ENCODE measurements at places on chromosomes 1 and 21.

GRCh38 chr1:111952125-111952657 lies 37.3 kb downstream of the KCND3 start:
- DNase-seq = no peak

DNA sequence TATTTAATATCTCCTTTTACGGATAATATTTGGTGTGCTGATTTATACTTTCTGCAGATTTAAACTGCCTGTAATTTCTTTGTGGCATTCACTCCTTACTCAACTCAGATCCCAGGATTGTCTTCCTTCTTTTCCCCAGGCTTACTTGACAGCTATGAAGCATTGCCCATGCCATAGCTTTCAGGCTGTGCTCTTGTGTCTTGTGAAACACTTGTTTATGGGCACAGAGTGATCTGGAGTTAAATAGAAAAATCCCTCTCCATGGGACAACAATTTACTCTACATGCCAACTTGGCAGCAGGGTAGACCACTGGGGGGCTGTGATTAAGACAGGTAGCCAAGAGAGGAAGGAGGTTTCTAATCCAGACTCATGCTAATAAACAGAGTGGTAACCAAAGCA lies 57.4 kb downstream of the PPP1R12B start:
- DNase-seq = no peak

GRCh38 chr1:18412882-18413353 lies 67.8 kb upstream of the KLHDC7A start:
- DNase-seq = no peak

GRCh38 chr1:201845331-201846083 lies 16.6 kb downstream of the IPO9 start:
- DNase-seq = no peak

DNA sequence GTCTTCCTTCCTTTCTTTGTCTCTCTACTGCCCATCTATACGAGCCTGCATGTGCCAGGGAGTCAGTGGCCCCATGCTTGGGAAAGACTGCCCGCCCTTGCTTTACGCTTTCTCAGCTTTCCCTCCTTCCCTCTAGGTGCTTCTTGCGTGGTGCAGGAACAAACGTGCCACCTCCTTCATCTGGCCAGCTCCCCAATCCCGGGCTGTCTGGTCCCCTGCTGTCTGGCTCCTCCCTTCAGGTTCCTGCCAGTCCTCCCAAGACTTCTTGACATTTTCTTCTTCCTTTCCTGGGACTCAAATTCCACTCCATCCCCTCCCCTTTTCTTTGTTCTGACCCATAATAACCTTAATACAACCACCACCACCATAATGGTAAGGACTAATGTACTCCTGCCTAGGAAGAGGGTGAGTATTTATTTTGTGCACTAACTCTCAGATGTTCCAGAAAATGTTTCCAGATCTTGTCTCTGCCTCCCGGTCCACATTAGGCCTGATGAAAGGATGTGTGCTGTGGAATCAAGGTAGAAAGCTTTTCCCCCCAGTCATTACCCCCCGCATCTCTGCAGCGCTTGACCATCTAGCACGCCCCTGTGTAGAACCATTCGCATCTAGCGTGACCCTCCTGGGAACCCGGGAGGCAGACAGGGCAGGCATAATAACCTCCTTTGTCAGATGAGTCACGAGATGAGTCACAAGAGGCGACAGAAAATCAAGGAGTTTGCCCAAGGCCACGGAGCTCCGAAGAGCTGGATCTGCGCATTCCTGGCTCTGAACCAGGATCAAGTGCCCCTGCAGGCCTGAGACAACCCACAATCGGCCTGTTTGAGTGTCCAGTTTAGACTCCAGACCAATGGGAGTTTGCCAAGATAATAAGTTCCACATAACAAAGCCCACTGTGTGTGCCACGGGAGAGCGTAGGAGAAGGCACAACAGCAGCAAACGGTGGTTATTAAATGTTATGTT lies 60.1 kb upstream of the NEK2 start:
- no peak for DNase-seq

- no peak for DNase-seq
These were observed 144.9 kb upstream of the HOOK1 start for GRCh38 chr1:59669752-59670312.

DNA sequence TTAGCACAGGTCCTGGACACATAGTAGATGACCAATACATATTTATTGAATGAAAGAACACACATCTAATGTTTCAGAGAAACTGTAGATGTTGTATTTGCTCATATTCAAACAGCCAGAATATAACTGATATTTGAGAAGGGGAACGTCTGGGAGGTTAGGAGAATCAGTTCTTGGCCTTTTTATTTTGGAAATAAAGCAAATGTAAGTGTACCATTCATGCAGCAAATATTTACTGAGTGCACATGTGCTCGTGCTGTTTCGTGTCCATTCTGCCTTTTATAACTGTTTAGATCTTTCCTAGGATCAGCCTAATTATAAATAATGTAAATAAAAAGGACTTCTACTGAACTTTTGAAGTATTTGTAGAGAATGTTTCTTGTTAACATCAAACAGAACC lies 103.8 kb downstream of the GREM2 start:
- DNase-seq = no peak

DNA sequence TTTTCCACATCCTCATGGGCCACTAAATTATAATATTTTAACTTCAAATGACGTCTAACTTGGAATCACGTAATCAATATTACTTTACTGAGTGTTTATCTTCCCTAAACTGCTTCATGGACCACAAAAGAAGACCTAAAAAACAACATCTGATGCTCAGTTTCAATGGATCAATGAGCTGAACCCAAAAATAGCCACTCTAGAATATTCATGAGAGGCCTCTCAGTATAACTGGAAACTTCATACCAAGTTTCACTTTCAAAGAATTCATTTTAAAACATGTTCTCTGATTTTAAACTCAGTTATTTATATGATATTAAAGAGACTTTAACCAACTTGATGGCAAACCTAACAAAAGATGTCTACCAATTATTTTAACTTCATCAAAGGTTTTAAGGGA lies 23.7 kb upstream of the TIAM1 start:
- no peak for DNase-seq

DNA sequence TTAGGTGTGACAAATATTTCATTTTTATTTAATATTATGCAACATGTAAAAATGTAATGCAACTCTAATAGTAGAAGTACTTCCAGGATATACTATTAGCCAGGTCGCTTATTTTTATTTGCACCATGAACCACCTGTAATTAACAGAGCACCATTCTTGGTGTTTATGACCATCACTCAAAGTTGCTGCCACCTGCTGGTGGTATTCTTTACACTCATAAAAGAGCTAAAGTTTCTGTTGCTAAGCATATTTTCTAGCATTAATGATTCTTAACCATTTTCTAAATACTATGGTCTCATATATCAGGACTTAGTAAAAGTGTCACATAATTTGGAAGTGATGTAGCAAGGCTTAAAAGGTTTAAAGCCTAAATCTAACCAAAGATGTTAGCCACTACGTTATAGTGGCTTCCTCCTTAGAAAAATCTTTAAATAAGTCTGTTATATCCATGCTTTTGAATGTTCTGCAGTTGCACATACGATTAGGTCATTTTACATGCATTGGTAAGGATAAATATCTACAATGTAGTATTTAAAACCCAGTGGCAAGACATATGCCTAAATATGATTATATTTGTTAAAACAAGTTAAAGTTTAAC lies 244.5 kb downstream of the NEGR1 start:
- DNase-seq = no peak

- no peak for DNase-seq
These were observed 105.5 kb downstream of the HHAT start for GRCh38 chr1:210434223-210434622.

DNA sequence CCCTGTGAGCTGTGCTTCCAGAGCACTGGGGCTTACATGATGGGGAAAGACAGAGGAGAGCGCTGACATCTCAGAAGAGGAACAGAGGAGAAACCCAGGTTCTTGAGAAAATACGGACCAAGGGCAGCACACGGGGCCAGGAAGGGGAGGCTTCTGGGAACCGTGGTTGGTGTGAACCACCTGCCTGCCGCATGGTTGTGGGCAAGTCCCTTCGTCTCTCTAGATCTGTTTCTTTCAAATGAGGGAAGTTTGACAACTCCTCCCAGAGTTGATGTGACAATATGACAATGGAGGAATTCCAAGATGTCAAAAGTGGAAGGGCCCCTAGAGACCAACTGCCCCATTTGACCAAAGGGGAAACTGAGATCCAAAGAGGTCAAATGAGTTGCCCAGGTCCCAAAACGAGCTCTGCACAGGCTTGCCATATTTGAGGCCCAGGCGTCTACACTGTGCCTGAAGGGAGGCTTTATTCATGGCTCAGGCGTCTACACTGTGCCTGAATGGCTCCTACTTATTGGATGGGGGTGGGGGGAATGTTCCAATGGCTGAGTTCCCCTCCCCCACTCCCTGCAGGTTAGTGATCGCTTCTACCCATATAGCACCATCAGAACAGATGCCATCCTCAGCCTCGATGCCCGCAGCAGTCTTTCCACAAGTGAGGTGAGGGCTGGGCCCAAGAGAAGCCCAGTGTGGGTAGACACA lies 11.2 kb downstream of the EXTL1 start:
- no peak for DNase-seq

- no peak for DNase-seq
These were observed 3.3 kb upstream of the TRPM2 start for GRCh38 chr21:44349847-44350772.

DNA sequence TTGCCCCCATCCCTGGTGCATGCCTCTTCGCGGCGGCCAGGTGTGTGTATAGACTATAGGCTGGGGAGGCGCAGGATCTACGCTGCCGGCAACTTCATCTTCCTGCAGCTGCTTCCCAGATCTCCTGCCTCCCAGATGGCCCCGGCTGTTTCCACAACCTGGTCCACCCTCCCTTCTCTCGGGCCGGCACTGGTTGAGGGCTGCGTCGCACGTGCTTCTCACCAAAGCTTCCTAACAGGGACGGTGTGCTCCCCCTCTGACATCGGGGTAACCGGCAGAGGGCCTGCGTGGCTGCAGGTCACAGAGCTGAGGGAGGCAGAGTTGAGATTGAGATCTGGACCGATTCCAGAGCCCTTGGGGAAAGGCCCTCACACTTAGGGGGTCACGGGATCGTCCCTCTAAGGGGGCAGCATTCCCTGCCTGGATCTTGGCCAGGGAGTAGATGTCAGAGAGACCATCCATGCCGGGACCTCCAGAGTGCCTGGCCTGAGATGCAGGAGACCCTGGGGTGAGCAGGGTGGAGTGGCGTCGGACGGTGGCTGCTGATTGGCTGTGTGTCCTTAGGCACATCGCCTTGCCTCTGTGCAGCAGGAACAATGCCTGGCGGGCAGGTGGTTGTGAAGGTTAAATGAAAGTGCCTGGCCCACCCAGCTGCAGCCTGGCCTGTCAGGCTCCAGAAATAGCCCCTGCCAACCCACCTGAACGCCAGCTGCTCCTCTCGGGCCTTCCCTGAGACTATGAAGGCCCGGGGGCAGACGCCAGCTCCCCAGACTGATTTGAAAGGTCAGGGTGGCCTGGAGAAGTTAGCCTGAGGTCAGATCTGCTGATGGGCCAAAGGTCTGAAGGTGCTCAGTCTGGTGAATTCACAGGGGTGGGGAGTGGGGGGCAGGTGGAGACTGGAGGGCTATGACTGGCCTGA lies 6.1 kb upstream of the MASP2 start:
- DNase-seq = no peak

DNA sequence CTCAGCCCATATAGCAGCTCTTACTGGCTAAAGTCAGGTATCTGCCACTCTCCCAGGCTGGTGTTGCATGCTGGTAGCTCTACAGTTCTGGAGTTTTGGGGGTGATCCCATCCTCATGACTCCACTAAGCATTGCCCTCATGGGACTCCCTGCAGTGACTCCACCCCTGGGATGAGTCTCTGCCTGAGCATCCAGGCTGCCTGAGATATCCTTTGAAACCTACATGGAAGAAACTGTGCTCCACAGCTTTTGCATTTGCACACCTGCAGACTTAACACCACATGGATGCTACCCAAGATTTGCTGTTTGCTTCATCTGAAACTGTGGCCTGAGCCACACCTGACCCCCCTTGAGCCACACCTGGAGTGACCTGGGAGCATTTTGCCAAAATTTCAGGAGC lies 226.4 kb downstream of the C1orf94 start:
- no peak for DNase-seq

- no peak for DNase-seq
These were observed 5.6 kb downstream of the WNT9A start for GRCh38 chr1:227942021-227942715.

DNA sequence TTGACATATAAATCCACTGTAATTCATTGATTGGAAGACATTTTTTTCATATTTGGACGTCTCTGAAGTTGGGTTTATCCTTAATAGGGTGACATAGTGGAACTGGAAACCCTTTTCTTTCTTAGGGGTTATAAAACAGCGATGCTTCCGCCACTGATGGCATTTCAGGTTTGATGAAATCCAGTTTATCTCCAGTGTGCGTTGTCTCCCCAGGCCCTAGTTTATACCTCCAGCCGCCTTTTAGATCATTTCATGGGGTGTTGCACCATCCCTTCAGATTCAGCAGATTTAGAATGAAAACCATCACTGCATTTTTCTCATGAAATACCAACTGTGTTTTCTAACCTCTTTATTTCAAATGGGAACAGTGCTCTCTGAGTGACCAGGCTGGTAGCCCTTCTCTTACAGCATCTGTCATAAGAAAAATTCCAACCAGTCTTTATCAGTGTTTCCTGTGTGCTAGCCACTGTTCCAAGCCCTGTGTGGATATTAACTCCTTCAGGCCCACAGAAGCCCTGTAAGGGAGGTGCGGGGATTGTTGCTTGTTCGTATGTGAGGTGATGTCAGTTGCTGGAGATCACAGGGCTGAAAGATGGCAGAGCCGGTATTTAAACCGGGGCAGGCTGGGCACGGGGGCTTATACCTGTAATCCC lies 19.0 kb downstream of the H6PD start:
- no peak for DNase-seq

GRCh38 chr1:152182431-152182830 lies 23.4 kb upstream of the RPTN start:
- no peak for DNase-seq

GRCh38 chr21:17612023-17612564 lies 607 bp downstream of the BTG3 start:
- DNase-seq = no peak

DNA sequence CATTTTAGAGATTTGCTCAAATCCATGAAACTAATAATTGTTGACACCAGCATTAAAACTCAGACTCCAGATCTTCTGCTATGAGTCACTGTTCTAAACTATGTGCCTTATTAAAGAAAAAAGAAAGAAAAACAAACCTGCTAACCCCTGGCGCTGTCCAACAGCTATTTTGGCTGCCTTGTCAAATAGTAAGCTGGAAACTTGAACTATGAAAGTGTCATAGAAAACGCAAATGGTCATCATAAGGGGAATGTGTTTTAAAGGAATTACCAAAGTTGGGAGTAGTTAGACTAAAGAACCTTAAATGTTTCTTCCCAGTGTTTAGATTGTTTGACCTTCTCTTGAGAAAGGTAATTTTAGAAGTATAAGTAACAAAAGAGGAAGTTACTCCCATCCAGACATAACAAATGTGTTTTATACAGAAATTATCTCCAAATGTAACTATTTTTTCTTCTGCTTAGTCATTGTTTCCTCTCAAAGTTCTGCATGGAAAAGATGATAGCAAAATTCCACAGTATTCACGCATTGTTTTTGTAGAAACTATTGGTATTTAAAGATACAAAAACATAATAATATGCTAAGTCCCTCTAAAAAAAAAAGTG lies 272.4 kb downstream of the TPR start:
- DNase-seq = no peak

- no peak for DNase-seq
These were observed 9.9 kb upstream of the GPR161 start for GRCh38 chr1:168146626-168147025.
